ENCODE measurements at places on chromosomes 11 and 22. TPM values are rescaled to one million over a fixed set of nuclear protein-coding genes. Genes with fewer than 3 reads are reported as not detected.

DNA sequence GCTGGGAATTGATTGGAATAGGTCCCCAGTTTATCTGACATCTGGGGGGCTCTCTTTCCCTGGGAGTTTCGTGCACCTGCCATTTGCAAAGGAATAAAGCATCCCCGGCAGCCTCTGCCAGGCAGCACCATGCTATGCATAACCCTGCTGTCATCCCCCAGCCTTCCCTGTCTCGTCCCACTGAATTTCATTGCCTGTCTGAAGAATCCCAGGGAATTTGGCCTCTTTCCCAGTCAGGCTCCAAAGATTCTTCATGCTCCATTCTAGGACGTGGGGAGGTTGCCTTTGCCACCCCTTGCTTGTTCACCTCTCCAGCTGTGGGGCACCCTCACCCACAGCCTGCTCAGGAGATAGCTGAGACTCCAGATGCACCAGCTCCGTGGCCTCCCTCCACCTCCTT, 195.1 kb upstream of the TBCEL start:
- no peak overlapping the region for H3K27ac ChIP-seq
- H3K4me3 ChIP-seq: no peak overlapping the region
- H3K36me3 ChIP-seq: no peaks in the 10 kb centered on the region
- no peaks in the 10 kb centered on the region for H3K4me1 ChIP-seq
- peak; percentile 85 for DNase-seq
- H3K27me3 ChIP-seq: no peaks in the 10 kb centered on the region

GRCh38 chr11:2703363-2704141, 3.8 kb upstream of the KCNQ1OT1 start:
- H3K4me1 ChIP-seq: no peaks in the 10 kb centered on the region
- H3K36me3 ChIP-seq: no peaks in the 10 kb centered on the region
- no peak overlapping the region for H3K27ac ChIP-seq
- H3K4me3 ChIP-seq: no peak overlapping the region
- DNase-seq: no peak
- peaks cover 12% of the 10 kb centered on the region for H3K27me3 ChIP-seq

GRCh38 chr11:107834995-107835394, 23.6 kb downstream of the SLC35F2 start:
- H3K27me3 ChIP-seq: no peaks in the 10 kb centered on the region
- peaks cover 6% of the 10 kb centered on the region for H3K4me1 ChIP-seq
- H3K4me3 ChIP-seq: no peak overlapping the region
- DNase-seq: no peak

The CST6 gene
- total RNA-seq: 2.9 TPM

GRCh38 chr11:71391352-71391751, 56.8 kb downstream of the DHCR7 start:
- peak; percentile 27 for DNase-seq
- H3K27ac ChIP-seq: no peak overlapping the region
- H3K36me3 ChIP-seq: no peaks in the 10 kb centered on the region
- peaks cover 61% of the 10 kb centered on the region for H3K27me3 ChIP-seq
- H3K4me1 ChIP-seq: no peaks in the 10 kb centered on the region
- no peak overlapping the region for H3K4me3 ChIP-seq

- peak; percentile 80 for DNase-seq
- H3K27ac ChIP-seq: peak overlapping the region; percentile 45
- H3K36me3 ChIP-seq: no peaks in the 10 kb centered on the region
- H3K27me3 ChIP-seq: no peaks in the 10 kb centered on the region
- no peak overlapping the region for H3K4me3 ChIP-seq
Measured at GRCh38 chr22:44707752-44708151, 5.7 kb downstream of the PRR5 start.

The SCGB1D2 gene
- not detected for total RNA-seq

- H3K27me3 ChIP-seq: no peaks in the 10 kb centered on the region
- peak; percentile 54 for DNase-seq
- no peak overlapping the region for H3K4me3 ChIP-seq
- no peak overlapping the region for H3K27ac ChIP-seq
Measured at GRCh38 chr22:38416621-38417251, 38.3 kb downstream of the KCNJ4 start.

GRCh38 chr22:38230108-38230825, 28.5 kb downstream of the MAFF start:
- H3K4me1 ChIP-seq: peaks cover 16% of the 10 kb centered on the region
- peaks cover 70% of the 10 kb centered on the region for H3K36me3 ChIP-seq
- no peak overlapping the region for H3K4me3 ChIP-seq
- peak overlapping the region; percentile 39 for H3K27ac ChIP-seq
- peak; percentile 67 for DNase-seq

DNA sequence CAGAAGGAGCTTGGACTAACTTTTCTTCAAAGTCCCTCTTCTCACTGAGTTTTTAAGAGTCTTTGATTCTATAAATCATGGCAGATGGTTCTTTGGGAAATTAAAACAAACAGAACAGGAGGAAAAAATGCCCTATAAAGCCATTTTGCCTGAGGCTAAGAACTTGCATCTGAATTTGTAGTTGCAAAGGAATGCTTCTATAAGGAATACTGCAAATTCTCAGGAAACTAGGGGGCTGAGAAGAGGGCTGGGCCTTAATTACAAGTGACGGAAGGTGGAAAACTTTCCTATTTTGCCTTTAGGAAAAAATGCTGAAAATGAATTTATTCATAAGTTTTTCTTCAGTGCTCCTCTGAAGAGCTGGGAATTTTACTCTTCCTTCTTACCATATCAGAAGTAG, 90.0 kb upstream of the NARS2 start:
- H3K27me3 ChIP-seq: no peaks in the 10 kb centered on the region
- H3K36me3 ChIP-seq: no peaks in the 10 kb centered on the region
- peaks cover 14% of the 10 kb centered on the region for H3K4me1 ChIP-seq
- no peak overlapping the region for H3K4me3 ChIP-seq
- no peak for DNase-seq

The IL18 gene
- total RNA-seq: 0.59 TPM

The NAV2 gene
- total RNA-seq: 8.7 TPM

DNA sequence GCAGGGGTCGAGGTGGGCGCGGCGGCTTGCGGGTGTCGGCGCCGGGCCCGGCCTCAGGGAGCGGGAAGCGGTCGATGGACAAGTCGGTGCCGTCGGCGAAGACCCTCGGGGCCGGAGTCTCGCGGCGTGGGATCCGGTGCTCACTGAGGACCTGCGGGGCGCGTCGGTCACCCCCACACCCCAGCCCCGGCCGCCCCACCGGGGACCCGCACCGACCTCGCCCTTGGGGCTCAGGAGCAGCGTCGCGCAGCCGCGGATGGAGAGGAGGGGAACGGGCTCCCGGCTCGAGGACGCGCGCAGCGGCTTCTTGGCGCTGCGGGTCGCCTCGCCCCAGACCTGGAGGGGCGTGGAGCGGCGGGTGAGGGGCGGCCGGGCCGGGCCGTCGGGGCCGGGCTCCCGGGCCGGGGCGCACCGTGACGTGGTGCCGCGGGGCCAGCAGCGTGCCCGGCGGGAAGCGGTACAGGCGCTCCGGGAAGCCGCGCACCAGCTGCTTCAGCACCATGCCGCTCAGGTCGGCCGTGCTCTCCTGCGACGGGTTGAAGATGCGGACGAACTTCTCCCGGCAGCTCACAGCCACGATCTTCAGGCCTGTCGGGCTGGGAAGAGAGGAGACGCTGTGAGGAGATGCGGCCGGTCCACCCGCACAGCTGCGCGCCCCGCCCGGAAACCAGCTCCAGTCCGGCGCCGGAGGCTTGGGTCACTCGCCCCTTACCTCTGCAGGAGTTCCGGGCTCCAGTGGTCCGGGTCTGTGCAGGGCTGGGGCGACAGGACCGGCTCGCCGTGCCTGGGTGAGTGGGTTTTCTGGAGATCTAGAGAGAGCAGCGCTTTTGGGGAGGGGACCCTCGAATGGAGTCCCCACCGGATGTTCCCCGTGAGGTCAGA, 4.5 kb downstream of the LMNTD2 start:
- peaks cover 4% of the 10 kb centered on the region for H3K4me1 ChIP-seq
- no peak overlapping the region for H3K4me3 ChIP-seq
- no peaks in the 10 kb centered on the region for H3K36me3 ChIP-seq
- H3K27ac ChIP-seq: no peak overlapping the region

The UPK3A gene
- total RNA-seq: not detected

DNA sequence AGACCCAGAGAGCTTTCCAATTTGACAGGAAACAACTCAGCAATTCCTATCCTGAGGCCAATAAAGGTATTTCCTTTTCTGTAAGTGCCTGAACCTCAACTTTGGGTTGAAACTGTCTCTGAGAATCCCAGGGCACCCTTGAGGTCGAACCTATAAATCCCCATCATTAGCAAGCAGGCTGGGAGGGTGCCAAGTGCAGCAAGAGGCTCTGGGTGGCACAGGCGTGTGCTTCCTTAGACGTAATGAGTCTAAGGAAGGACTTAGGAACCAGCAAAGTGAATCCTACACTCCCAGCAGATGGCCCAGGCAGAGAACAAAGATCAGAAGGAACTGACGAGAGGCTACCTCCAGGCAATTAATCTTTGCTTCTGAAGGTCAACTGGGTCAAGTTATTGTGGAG, 234.3 kb upstream of the NARS2 start:
- H3K4me3 ChIP-seq: no peak overlapping the region
- H3K27ac ChIP-seq: no peak overlapping the region
- no peak for DNase-seq
- H3K4me1 ChIP-seq: peaks cover 4% of the 10 kb centered on the region

- H3K27me3 ChIP-seq: peaks cover 3% of the 10 kb centered on the region
- H3K4me3 ChIP-seq: no peak overlapping the region
- no peak for DNase-seq
- H3K36me3 ChIP-seq: no peaks in the 10 kb centered on the region
- no peaks in the 10 kb centered on the region for H3K4me1 ChIP-seq
Measured at GRCh38 chr11:129440028-129440713, 64.5 kb downstream of the BARX2 start.

- no peak overlapping the region for H3K27ac ChIP-seq
- H3K36me3 ChIP-seq: no peaks in the 10 kb centered on the region
- H3K4me3 ChIP-seq: no peak overlapping the region
- peak; percentile 53 for DNase-seq
- H3K27me3 ChIP-seq: peaks cover 27% of the 10 kb centered on the region
Measured at GRCh38 chr11:69922015-69922595, 102.9 kb upstream of the FGF3 start.

The INPP5J gene
- 0.36 TPM for total RNA-seq

The OR51B5 gene
- total RNA-seq: not detected

DNA sequence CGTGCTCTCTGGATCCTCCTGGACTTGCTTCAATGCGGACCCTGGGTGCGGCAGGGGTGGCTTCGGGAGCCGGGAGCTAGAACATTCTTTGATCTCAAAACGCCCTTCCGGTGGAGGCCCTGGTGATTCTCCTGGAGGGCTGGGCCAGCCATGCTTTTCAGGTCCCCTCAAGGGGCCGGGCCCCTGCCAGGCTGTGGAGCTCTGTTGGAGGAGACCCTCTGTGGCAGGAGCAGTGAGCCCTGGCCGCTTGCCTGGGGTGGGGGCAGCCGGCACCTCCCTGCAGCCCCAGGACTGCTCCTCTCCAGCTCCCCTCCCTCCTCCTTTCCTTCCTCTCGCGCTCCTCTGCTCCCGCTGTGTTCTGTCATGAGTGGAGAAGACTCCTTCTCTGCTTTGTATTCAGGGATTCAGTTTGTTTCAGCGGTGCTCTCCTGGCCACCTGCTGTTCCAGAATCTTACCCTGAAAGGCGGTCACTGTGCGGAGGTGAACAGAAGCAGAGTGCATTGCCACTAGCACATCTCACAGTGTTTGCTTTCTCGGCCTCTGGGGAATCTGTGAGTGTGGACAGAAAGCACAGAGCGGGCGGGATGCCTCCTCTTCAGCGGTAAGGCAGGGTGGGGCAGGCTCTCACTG, 289.1 kb downstream of the TBC1D22A start:
- H3K27me3 ChIP-seq: no peaks in the 10 kb centered on the region
- no peaks in the 10 kb centered on the region for H3K36me3 ChIP-seq
- peak; percentile 62 for DNase-seq
- H3K4me1 ChIP-seq: no peaks in the 10 kb centered on the region
- no peak overlapping the region for H3K4me3 ChIP-seq

The NRGN gene
- not detected for total RNA-seq

- H3K27ac ChIP-seq: no peak overlapping the region
- H3K27me3 ChIP-seq: no peaks in the 10 kb centered on the region
- no peak overlapping the region for H3K4me3 ChIP-seq
- no peak for DNase-seq
Measured at GRCh38 chr11:25535467-25536272, 796.3 kb upstream of the ANO3 start.

DNA sequence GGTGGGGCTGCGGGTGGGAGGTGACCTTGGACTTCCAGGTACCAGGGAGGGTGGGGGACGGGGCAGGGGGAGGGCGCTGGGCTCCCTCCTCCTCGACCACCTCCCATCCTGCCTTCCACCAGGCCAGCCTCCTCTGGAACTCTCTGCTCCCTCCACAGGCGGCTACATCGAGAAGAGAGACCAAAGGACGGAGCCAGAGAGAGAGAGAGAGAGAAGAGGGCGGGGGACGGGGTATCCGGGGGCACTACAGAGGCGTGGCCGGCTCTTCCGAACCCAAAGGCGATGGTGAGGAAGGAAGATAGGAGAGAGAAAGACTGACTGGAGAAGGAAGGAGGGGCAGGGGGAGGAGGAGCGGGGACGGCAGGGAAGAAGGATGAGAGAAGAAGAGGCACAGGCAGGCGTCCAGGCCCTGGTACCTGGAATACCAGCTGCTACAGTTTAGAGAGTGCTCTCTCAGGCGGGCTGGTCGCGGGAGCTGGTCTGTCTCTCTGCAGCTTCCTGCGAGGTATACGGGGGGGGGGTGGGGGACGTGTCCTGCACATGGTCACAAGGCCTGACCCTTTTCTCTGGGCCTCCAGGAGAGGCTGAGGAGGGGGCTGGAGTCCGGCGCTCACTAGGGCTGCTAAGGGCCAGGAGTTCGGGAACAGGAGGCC, 38.0 kb downstream of the IGSF9B start:
- H3K4me3 ChIP-seq: no peak overlapping the region
- H3K27me3 ChIP-seq: no peaks in the 10 kb centered on the region
- DNase-seq: peak; percentile 63
- no peaks in the 10 kb centered on the region for H3K36me3 ChIP-seq
- H3K27ac ChIP-seq: no peak overlapping the region

DNA sequence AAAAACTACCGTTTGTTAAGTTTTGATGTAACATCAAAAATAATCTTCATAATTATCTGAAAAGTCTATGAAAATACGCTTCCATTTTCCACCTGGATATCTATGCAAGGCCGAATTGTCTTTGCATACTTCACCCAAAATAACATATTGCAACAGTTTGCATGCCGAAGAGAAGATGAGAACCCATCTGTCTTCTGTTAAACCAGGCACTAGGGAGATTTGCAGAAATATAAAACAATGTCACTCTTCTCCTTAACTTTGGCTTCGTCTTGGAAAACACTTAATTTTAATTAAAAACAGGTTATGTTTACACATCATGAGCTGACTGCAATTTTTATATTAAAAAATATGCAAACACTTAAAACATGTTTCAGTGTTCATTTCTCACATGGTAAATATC, 1325.8 kb downstream of the TBC1D22A start:
- H3K36me3 ChIP-seq: no peaks in the 10 kb centered on the region
- H3K27ac ChIP-seq: no peak overlapping the region
- no peak overlapping the region for H3K4me3 ChIP-seq

- peak overlapping the region; percentile 47 for H3K4me3 ChIP-seq
- peak; percentile 92 for DNase-seq
- no peaks in the 10 kb centered on the region for H3K27me3 ChIP-seq
Measured at GRCh38 chr11:10792385-10793068, 16.2 kb downstream of the EIF4G2 start.

All from osteoblast (primary cell).